ENCODE measurements at places on chromosomes 7 and 10.

DNA sequence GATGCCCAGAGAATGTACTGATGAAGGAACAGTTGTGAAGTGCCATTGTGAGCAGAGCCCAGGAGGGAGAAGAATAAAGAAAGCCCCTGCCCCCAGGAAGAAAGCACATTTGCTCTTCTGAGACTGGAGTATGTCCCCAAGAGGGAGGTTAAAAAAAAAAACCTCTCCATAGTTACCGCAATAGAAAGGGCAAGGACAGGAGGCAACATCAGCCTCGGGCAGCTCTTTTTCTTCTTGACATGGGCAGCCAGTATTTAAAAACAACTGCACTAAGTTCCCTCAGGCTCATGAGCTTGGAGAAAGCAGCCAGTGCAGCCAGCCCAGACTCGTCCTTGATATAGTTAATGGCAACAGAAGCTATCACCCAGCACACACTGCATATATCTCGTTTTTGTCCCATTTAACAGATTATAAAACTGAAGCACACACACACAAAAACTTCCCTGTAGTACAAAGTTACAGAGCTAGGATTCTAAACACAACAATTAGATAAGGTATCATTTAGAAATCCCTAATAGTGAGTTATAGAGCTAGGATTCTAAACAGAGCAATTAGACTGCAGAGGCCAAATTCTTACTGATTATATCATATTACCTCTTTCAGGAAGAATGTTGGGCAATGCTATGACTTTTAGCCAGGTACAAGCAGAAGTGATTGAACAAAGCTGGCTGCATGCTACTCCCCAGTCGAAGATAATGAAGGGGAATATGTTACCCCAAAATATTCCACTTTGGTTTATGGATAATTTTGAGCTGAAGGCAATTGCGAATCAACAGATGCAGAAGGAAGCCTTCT is 823.5 kb downstream of the GRID1 start:
- no peak for DNase-seq

DNA sequence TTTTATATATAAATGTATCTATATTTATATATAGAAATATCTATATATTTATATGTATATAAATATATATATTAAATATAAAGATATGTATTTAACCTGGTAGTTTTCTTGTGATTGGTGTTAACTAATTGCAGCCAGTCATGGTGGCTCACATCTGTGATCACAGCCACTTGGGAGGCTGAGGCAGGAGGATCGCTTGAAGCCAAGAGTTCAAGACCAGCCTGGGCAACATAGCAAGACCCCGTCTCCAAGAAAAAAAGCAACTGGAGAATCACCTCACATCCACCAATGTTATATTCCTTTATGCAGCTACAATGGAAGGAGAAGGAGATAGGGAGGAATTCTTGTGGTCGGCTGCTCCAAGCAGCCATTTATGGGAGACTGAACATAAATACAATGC is 224.9 kb downstream of the BAMBI start:
- DNase-seq: no peak

DNA sequence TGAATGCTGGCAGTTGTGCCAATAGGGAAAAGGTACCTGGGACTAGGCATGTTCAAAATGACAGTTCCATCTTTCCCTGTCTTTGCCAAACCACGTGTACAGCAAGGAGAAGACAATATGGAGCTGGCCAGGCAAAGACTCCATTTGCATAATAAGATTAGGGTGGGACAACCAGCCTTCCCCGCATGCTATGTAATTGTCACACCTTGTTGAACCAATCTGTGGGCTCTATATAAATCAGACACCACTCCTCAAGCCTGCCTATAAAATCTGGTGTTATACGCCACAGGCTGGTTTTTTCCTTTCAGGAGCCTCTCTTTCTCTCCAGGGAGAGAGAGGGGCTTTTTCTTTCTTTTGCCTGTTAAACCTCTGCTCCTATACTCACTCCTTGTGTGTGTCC is 11.0 kb upstream of the NUB1 start:
- no peak for DNase-seq

- no peak for DNase-seq
Observed at GRCh38 chr10:76523791-76524351, 1092.4 kb downstream of the LRMDA start.

DNA sequence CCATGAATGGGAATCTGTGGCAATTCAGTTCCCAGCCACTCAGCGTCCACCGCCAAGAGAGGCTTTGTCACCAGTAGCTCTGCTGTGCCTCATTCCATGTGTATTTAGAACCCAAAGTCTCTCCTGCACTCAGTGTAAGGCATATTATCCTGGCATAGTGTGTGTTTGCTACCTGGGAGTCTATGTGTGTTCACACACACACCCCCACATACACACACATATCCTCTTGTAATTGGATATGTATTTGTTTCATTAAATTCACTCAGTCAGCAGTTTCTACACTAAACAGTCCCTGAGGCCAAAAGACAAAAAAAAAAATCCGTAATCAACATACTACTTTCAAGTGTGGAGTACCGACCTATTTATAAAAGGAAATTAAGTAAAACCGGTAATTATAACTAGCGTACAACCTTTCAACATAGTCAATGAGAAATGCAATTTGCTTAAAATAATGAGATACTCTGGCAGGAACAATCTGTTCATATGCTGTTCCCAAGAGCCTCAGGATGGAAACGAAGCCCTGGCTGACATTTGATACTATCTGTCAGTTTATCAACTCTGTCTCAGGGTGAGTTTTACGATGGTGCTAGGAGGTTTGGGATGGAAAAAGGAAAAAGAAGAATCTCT is 425.8 kb upstream of the CELF2 start:
- no peak for DNase-seq

DNA sequence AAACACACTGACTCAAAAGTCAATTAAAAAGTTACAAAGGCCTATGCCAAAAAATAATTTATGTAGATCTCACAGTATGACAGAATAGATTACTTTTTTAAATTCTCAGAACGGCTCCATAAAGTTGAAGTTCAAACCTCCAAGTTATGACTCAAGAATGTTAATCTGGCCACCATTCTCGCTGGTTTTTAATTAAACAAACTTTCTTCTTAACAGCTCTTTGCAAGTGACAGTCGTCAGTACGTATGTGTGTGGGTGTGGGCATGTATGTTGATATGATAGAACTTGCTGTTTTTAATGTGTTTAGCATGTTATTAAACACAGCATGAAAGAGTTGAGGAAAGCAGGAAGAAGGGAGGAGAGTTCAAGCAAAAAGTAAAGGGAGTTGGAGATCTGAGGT is 18.5 kb downstream of the PRKCQ start:
- DNase-seq: no peak

- no peak for DNase-seq
Observed at GRCh38 chr7:94088560-94088959, 84.4 kb upstream of the BET1 start.

GRCh38 chr10:5540080-5540479 is 15.3 kb downstream of the CALML3 start:
- no peak for DNase-seq

GRCh38 chr7:3112479-3113134 is 68.9 kb upstream of the CARD11 start:
- no peak for DNase-seq

GRCh38 chr10:92290076-92290836 is 622 bp downstream of the CPEB3 start:
- DNase-seq: no peak

GRCh38 chr7:158525648-158526484 is 61.8 kb downstream of the PTPRN2 start:
- DNase-seq: no peak

DNA sequence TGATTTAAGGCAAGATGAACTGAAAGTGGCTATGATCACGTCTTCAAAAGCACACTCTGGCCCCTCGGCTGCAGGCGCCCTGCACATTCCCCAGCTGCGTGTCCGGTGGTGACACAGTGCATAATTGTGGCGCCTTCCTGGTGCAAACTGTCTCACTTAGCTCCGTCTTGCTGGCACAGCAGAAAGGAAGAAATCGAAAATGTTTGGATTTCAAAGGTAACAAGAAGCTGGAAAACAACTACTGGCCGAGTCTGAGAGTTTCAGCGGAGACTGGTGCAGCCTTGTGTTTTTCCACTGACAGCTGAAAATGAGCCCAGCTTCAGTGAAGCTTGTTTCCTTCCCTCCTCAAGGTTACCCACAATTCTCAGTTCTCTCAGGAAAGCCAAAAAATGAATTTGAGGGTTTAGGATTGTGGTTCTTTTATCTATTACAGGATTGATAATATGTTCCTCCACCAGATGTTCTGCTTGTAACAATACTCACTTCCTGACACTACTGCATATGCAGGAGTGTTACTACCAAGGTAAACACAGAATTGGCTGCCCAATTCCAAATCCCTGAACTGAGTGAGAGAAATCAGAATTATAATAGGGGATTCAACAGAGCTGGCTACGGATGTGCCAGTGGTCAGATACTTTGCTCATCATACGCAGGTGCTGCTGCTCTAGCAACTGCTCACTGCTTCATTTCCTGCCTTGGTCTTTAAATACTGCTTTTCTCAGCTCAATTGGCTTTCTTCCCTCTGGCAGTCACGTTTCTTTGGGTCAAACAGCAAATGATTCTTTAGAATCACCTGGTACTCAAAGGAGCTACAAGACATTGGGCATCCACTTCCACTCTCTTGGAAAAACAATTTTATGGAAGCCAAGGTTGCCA is 63.7 kb downstream of the TRUB1 start:
- DNase-seq: no peak

DNA sequence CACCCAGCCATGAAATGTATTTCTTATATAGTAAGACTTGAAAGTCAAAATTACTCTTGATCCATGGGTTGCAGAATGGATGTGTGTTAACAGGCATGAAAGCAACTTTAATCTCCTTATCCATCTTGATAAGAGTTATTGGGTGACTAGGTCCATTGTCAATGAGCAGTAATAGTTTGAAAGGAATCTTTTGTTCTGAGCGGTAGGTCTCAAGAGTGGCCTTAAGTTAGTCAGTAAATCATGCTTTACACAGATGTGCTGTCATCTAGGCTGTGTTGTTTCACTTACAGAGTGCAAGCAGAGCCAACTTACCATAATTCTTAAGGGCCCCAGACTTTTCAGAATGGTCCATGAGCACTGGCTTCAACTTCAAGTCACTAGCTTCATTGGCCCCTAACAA is 51.2 kb downstream of the KIAA1549 start:
- no peak for DNase-seq

- DNase-seq: no peak
Observed at GRCh38 chr10:80164596-80164995, 32.1 kb downstream of the PLAC9 start.

GRCh38 chr7:25624833-25625232 is 396.5 kb upstream of the NPVF start:
- DNase-seq: no peak

GRCh38 chr7:142381727-142382390 is 124.0 kb upstream of the PRSS58 start:
- no peak for DNase-seq

- no peak for DNase-seq
Observed at GRCh38 chr7:69728304-69728703, 130.0 kb downstream of the AUTS2 start.

GRCh38 chr10:79206300-79207095 is 137.7 kb downstream of the ZMIZ1 start:
- DNase-seq: no peak

GRCh38 chr7:34900891-34901513 is 136.3 kb downstream of the DPY19L1 start:
- peak; percentile 13 for DNase-seq

DNA sequence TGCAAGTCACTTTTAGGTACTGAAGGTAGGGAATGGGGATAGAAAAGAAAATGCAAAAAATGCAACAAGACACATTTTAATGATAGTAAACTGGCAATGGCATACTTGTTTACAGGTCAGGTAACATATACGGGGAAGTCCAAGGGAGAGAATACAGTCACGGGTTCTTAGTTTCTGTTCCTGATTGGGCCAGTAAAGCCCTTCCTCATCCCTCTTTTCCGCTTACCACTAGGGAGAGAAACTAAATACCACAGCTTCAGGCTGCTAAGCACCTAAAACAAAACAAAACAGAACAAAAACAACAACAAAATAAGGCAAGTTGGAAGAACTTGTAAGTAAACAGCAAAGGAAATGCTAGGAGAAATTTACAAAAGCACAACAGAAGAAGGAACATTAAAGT is 65.2 kb upstream of the OGDHL start:
- DNase-seq: no peak

DNA sequence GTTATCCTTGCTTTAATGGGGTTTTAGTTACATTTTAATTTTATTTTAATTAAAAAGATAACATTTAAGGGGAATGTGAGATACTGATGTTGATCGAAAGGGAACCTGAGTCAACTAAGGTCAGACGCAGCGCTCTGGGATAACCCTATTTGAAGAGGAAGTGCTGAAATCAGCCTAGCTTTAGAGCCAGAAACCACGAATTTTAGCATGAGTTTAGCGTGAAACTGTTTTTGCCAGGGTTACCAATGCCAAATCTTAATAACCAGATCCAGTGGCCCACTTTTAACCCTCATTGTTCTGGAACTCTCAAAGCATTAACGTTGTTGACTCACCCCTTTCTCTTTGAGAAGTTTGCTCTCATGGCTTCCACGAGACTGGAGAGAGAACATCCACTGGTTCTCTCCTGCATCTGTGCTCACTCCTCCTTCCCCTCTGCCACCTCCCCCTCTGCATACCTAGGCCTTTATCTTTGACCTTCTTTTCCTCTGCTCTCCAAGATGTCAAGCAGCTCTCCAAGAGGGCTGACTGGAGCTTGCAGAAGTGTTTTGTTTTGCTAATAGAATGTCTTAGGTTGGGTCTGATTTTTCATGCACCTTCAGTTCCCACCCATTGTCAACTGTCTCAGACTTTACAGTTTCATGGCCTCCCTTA is 198.3 kb upstream of the CELF2 start:
- DNase-seq: no peak

- no peak for DNase-seq
Observed at GRCh38 chr10:113073549-113074189, 123.6 kb downstream of the TCF7L2 start.
